Ascending aorta (tissue), 2 donors: ENCODE measurements at places on chromosomes 1 and 21. TPM values are rescaled to one million over a fixed set of nuclear protein-coding genes. Genes with fewer than 3 reads are reported as not detected.

Gene HES5
- total RNA-seq, result not detected

GRCh38 chr1:107000902-107001301 lies 55.6 kb upstream of the PRMT6 start:
- H3K4me1 ChIP-seq, result no peaks in the 10 kb centered on the region
- no peak overlapping the region for H3K4me3 ChIP-seq
- no peaks in the 10 kb centered on the region for H3K27me3 ChIP-seq
- no peak for DNase-seq
- no peaks in the 10 kb centered on the region for H3K36me3 ChIP-seq

- H3K27ac ChIP-seq, result no peak overlapping the region
- no peaks in the 10 kb centered on the region for H3K27me3 ChIP-seq
- H3K4me3 ChIP-seq, result no peak overlapping the region
- DNase-seq, result no peak
- no peaks in the 10 kb centered on the region for H3K36me3 ChIP-seq
Observed at GRCh38 chr1:24382165-24382577, 31.4 kb downstream of the STPG1 start.

Gene PRKCZ
- total RNA-seq, result 1.3 TPM

GRCh38 chr1:31552489-31552888 lies 23.8 kb upstream of the TINAGL1 start:
- no peak for DNase-seq
- no peak overlapping the region for H3K27ac ChIP-seq
- no peaks in the 10 kb centered on the region for H3K27me3 ChIP-seq
- H3K36me3 ChIP-seq, result no peaks in the 10 kb centered on the region

Gene SERTAD4
- 4.0 TPM for total RNA-seq

Gene GBP6
- not detected for total RNA-seq

DNA sequence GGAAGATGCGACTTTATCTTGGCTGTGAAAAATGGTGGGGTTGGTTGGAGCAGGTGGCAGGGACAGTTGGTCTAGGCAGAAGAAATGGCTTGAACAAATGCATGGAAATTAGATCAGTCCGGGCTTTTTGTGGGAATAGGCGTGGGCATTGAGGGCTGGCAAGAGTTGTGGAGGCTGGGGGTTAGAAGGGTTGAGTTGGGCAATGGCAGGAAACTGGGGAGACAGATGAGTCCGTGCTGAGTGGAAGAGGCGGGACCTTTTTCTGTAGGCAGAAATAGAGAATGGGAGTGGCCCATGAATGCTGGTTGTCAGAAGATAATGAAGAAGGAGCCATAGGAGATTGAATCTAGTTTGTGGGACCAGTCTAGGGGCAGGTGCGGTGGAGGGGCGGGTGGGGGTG lies 6.9 kb downstream of the PDPN start:
- no peak for DNase-seq
- H3K27me3 ChIP-seq, result no peaks in the 10 kb centered on the region
- no peak overlapping the region for H3K4me3 ChIP-seq
- no peaks in the 10 kb centered on the region for H3K4me1 ChIP-seq

GRCh38 chr1:156226116-156226538 lies 13.3 kb downstream of the PMF1 start:
- DNase-seq, result no peak
- peaks cover 31% of the 10 kb centered on the region for H3K36me3 ChIP-seq
- H3K27me3 ChIP-seq, result no peaks in the 10 kb centered on the region
- no peak overlapping the region for H3K4me3 ChIP-seq
- no peak overlapping the region for H3K27ac ChIP-seq
